ENCODE measurements at places on chromosomes 12 and 14. TPM values are rescaled to one million over a fixed set of nuclear protein-coding genes. Genes with fewer than 3 reads are reported as not detected.

Gene EPYC
- total RNA-seq, result not detected

Gene ESPL1
- 4.8 TPM for total RNA-seq

DNA sequence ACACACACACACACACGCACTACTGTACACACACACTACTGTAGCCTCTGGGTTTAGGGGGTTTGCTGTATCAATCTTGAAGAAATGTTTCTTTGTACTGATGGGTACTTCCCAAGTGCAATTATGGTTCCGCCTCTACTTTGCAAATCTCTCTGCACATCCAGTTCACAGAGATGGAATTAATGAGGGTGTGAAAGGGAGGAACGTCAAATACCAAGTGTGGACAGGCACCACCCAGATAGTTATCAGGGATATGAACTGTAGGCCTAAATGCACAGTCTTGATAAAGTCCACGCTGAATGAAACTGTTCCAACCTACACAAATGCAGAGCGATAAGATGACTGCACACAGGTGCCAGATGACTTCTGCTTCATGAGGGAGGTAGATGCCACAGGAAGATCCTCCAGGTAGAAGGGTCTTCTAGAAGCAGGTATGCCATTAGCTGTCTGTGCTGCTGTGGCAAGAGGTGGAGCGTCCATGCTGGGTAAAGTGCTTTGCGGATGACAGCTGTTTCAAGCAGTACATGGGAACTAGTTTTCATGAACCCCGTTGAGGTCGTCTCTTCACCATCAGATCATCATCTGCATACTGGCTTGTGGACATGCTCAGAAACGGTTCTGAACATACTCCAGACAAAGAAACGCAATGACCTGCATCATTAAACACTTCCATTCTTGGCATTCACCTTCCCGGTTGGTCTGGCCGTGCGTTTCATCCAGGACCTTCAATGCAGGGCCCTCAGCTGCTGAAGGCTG is 314.3 kb upstream of the RTL1 start:
- H3K4me3 ChIP-seq, result no peak overlapping the region
- peaks cover 2% of the 10 kb centered on the region for H3K36me3 ChIP-seq
- H3K4me1 ChIP-seq, result no peaks in the 10 kb centered on the region
- H3K27ac ChIP-seq, result no peak overlapping the region
- no peak for DNase-seq

GRCh38 chr12:46608431-46609272 is 217.1 kb downstream of the SLC38A4 start:
- no peak for DNase-seq
- H3K36me3 ChIP-seq, result no peaks in the 10 kb centered on the region
- no peaks in the 10 kb centered on the region for H3K27me3 ChIP-seq

- no peaks in the 10 kb centered on the region for H3K36me3 ChIP-seq
- DNase-seq, result no peak
- H3K4me3 ChIP-seq, result no peak overlapping the region
- no peak overlapping the region for H3K27ac ChIP-seq
- peaks cover 15% of the 10 kb centered on the region for H3K27me3 ChIP-seq
- H3K4me1 ChIP-seq, result no peaks in the 10 kb centered on the region
These were observed 53.4 kb upstream of the PWP1 start for GRCh38 chr12:107632246-107632645.

DNA sequence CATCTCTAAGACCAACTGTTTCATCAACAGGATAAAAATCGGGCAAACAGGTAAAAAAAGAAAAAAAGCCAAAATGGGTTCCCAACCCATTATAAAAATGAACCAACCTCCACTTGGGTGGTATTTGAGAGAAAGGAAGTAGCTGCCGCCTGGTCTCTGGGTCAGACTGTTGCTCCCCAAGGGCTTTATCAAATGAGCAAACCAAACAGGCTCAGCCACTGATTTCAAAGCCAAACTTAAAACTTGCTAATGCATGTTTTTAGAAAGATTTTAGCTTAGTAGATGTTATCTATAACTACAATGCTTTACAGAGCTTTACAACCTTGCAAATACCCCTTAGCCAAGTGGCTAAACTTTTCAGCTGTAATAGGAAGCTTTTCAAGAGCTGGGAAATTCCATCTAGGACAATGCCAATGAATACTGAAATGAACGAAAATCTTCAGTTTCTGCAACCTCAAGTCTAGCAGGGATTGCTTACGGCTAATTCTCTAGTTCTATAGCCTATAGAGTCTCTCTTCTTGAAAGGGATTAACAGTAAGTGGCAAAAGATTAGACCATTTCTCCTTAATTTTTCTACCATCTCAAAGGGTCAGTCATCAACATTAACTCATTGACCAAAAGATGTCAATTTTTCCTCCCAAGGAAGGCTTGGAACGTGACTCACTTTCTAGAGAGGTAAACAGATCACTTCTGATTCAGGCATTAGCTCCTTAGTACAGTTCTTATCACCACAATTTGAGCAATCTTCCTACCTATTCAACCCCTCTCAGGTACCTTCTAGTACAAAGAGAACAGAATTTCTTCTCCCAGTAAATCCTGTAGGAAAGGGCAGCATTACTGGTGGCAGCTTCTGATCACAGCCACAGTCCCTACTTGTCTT is 4.2 kb downstream of the PPM1H start:
- peak overlapping the region; percentile 78 for H3K27ac ChIP-seq
- no peak overlapping the region for H3K4me3 ChIP-seq
- peaks cover 4% of the 10 kb centered on the region for H3K36me3 ChIP-seq
- no peaks in the 10 kb centered on the region for H3K27me3 ChIP-seq
- no peak for DNase-seq

DNA sequence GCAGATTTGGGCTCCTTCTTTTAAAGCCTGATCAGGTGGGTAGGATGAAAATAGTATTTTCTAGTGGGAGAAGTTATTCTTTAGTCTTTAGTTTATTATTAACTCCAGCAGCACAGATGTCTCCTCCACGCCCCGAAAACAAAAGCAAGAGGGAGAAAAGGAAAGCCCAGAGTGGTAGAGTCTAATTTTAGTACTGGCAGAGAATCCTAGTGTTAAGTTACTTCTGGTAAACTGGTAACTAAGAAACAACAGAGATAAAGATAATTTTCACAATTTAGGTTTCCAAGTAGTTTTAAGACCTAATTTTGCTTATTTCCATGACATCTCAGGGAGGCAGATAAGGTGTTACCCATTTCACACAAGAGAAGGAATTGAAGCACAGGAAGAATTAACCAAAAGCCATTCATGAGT is 16.3 kb downstream of the ATP5MC2 start:
- peaks cover 8% of the 10 kb centered on the region for H3K36me3 ChIP-seq
- H3K27ac ChIP-seq, result peak overlapping the region; percentile 96
- peaks cover 32% of the 10 kb centered on the region for H3K4me1 ChIP-seq
- DNase-seq, result no peak

DNA sequence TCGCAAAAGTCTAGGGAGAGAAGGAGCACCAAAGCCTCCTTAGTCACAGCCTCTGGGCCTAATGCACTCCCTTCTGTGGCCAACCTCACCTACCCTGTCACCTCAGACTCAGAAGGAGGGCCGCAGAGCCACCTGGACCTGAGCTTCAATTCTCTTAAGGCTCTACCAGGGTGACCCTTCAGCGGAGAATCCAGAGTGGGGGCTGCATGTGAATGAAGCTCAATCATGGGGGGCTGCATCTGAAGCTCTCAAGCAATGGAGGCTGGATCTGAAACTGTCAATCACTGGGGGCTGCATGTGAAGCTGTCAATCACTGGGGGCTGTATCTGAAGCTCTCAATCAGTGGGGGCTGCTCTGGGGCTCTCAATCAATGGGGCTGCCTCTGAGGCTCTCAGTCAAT is 43.1 kb upstream of the EIF5 start:
- no peak for DNase-seq
- H3K36me3 ChIP-seq, result no peaks in the 10 kb centered on the region
- H3K4me1 ChIP-seq, result no peaks in the 10 kb centered on the region

DNA sequence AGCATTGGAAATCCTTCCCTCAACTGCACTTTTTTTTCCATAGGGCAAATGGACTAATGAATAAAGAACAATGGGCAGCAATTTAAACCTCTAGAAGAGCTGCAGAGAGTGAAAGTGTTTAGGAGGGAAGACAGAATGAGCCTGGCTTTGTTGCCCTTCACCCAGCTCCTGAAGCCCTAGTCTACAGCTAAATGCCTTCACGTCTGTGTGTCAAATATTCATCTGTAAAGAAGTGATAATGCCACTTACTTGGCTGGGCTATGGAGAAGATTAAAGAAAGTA is 45.6 kb downstream of the FLRT2 start:
- H3K27ac ChIP-seq, result peak overlapping the region; percentile 45
- no peak for DNase-seq
- H3K4me1 ChIP-seq, result peaks cover 94% of the 10 kb centered on the region
- H3K4me3 ChIP-seq, result no peak overlapping the region

DNA sequence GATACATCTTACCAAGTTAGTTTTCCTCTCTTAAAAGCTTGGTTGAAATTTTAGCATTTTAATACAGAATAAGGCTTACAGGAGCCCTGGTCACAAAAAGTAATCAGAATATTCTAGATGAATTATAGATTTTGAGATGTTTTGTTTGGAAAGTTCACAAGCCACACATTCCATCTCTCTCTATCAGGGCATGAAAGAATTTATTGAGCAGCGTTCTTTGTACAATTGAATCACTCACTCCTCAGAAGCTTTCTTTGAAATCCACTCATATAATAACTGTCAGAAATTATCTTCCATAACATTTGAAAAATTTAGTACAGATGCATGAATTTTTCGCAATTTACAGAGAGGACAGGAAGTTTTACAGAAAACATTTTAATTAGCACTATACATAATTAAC is 938.6 kb upstream of the MDGA2 start:
- H3K27ac ChIP-seq, result no peak overlapping the region
- DNase-seq, result no peak
- no peak overlapping the region for H3K4me3 ChIP-seq
- no peaks in the 10 kb centered on the region for H3K4me1 ChIP-seq
- H3K27me3 ChIP-seq, result no peaks in the 10 kb centered on the region

Gene SLC39A5
- 0.68 TPM for total RNA-seq

Gene SMOC1
- total RNA-seq, result 1.7 TPM

GRCh38 chr12:74900232-74900631 is 309.4 kb downstream of the KCNC2 start:
- H3K4me3 ChIP-seq, result no peak overlapping the region
- H3K27ac ChIP-seq, result no peak overlapping the region
- no peaks in the 10 kb centered on the region for H3K36me3 ChIP-seq
- peaks cover 13% of the 10 kb centered on the region for H3K27me3 ChIP-seq
- H3K4me1 ChIP-seq, result no peaks in the 10 kb centered on the region

DNA sequence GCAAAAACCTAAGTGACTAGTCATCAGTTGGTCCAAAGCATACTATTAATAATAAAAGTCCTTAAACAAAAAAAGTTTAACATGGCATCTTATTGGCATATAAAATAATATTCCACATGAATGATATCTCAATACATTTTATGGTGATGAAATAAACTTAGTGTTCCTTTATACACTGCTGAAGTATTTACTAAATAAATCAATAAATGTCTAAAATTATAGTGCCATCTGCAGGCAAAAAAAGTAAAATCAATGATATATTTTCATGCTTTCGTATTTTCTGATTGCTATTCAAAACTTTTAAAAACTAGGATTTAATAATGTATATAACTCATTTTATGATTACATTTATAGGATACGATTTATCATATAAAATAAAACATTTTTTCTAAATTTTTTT is 30.5 kb downstream of the PUS7L start:
- no peaks in the 10 kb centered on the region for H3K27me3 ChIP-seq
- H3K36me3 ChIP-seq, result peaks cover 3% of the 10 kb centered on the region
- no peak overlapping the region for H3K4me3 ChIP-seq
- no peaks in the 10 kb centered on the region for H3K4me1 ChIP-seq
- no peak overlapping the region for H3K27ac ChIP-seq

DNA sequence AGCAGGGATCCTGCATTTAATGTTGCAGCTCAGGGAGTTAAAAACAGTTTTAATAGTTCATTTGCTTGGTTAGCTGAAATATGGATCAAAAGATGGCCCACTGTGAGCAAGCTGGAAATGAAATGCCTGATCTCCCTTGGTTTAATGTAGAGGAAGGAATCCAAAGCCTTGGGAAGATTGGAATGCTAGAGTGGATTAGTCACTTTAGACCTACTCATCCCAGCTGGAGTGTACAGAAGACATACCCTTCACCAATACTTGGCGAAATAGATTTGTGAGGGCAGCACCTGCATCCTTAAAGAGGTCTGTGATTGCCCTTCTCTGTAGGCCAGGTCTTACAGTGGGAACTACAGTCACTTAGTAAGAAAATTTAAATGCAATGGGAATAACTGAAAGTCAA is 58.0 kb upstream of the KRAS start:
- no peak overlapping the region for H3K27ac ChIP-seq
- H3K4me3 ChIP-seq, result no peak overlapping the region
- DNase-seq, result no peak
- H3K36me3 ChIP-seq, result peaks cover 3% of the 10 kb centered on the region

Gene C12orf50
- total RNA-seq, result not detected

Gene CPNE6
- not detected for total RNA-seq

Gene CLEC7A
- total RNA-seq, result not detected

- no peak for DNase-seq
- peaks cover 2% of the 10 kb centered on the region for H3K36me3 ChIP-seq
- no peak overlapping the region for H3K4me3 ChIP-seq
- H3K27me3 ChIP-seq, result no peaks in the 10 kb centered on the region
- H3K27ac ChIP-seq, result peak overlapping the region; percentile 87
- peaks cover 23% of the 10 kb centered on the region for H3K4me1 ChIP-seq
These were observed 38.6 kb upstream of the GPR68 start for GRCh38 chr14:91282954-91283645.

DNA sequence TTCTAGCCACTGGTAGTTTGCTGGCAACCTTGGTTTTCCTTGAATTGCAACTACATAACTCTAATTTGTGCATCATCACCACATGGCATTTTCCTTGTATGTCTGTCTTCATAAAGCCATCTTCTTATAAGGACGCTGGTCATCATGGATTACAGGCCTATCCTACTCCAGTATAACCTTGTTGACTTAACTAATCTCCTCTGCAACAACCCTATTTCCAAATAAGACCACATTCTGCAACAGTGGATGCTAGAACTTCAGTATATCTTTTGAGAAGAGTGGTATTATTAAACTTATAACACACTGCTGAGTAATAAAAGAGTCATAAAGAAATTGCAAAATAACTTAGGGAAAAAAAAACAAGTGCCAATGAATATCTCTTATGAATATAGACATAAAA is 511.8 kb upstream of the FOXG1 start:
- no peaks in the 10 kb centered on the region for H3K4me1 ChIP-seq
- H3K36me3 ChIP-seq, result no peaks in the 10 kb centered on the region
- no peaks in the 10 kb centered on the region for H3K27me3 ChIP-seq
- H3K4me3 ChIP-seq, result no peak overlapping the region

DNA sequence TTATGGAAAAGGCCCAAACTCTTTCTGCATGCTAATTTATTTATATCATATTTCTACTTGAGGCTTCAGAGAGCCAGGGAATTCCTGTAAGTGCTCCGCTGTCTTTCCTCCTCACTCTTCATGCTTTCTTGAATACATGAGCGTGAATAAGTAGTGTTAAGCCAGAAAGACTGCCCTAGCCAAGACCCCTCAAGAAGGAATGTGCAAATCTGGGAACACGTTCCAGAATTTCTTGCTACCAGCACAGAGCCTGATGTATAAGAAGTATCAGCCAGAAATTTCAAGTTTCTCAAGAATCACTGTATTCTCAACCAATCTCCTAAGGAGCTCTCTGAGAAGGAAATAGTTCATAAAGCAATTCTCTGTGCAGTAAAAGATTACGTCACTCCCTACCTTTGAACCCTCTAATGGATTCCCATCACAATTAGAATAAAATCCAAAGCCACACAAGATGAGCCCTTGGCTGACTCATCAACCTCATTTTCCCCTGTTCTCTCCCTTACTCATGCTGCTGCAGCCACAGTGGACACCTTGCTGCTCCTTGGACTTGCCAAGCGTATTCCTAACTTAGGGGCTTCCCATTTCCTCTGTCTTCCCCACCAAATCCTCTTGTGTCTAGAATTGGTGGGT is 6.9 kb upstream of the TSPAN8 start:
- DNase-seq, result no peak
- no peaks in the 10 kb centered on the region for H3K36me3 ChIP-seq
- H3K4me3 ChIP-seq, result no peak overlapping the region
- H3K27ac ChIP-seq, result no peak overlapping the region

All from chondrocyte (in vitro differentiated cells).